ENCODE measurements at places on chromosomes 7 and 10. TPM values are rescaled to one million over a fixed set of nuclear protein-coding genes. Genes with fewer than 3 reads are reported as not detected.

CELF2 gene
- 131 TPM for total RNA-seq

ADAM22 gene
- 4.0 TPM for total RNA-seq

CDCA7L gene
- total RNA-seq = 81.5 TPM

CFAP70 gene
- total RNA-seq = 0.43 TPM

PEX1 gene
- 15.1 TPM for total RNA-seq

CSTF2T gene
- 41.2 TPM for total RNA-seq

DNAJC12 gene
- 11.0 TPM for total RNA-seq

SMO gene
- total RNA-seq = 0.64 TPM

OR2A5 gene
- not detected for total RNA-seq

TMUB1 gene
- total RNA-seq = 60.8 TPM

PRRT4 gene
- total RNA-seq = 0.39 TPM

LEP gene
- total RNA-seq = not detected

LHFPL3 gene
- total RNA-seq = not detected

STRIP2 gene
- 73.5 TPM for total RNA-seq

EMX2 gene
- not detected for total RNA-seq

GDF2 gene
- total RNA-seq = not detected

GET4 gene
- total RNA-seq = 32.2 TPM

CYP3A7 gene
- total RNA-seq = not detected

SFRP4 gene
- not detected for total RNA-seq

CHN2 gene
- total RNA-seq = 0.73 TPM

NODAL gene
- total RNA-seq = not detected

MGMT gene
- 15.8 TPM for total RNA-seq

LIPK gene
- total RNA-seq = not detected

CALML5 gene
- not detected for total RNA-seq

FFAR4 gene
- not detected for total RNA-seq

CALHM3 gene
- total RNA-seq = not detected

CH25H gene
- total RNA-seq = not detected

ADAMTS14 gene
- total RNA-seq = 0.39 TPM

MAGI2 gene
- total RNA-seq = 0.11 TPM

SCIN gene
- total RNA-seq = not detected

CSGALNACT2 gene
- total RNA-seq = 25.6 TPM

TEX36 gene
- not detected for total RNA-seq
